ENCODE measurements at places on chromosomes 11 and 22.

GRCh38 chr11:73320763-73321603, 12.9 kb downstream of the ARHGEF17 start:
- DNase-seq = no peak

GRCh38 chr11:11732116-11732515, 109.7 kb upstream of the USP47 start:
- DNase-seq = no peak

DNA sequence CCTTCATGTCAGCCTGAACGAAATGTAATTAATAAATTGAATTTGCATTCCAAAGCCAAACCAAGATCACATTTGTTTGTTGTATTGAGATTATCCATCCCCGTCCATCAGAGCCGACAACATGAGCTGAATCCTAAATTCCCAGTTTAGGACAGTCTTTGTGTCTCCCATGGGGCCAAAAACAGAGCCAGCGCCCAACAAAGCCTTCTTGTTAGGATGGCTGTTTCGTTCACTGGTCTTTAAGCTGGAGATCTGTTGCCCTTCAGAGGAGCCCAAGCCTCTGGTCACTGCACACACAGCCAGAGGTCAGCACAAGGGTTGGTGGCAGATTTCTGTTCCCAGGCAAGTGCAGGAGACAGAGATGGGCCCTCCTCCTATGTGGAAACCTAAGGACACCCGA, 25.8 kb downstream of the DSCAML1 start:
- no peak for DNase-seq

- DNase-seq = no peak
Observed at GRCh38 chr11:65609665-65610064, 4.4 kb downstream of the MAP3K11 start.

DNA sequence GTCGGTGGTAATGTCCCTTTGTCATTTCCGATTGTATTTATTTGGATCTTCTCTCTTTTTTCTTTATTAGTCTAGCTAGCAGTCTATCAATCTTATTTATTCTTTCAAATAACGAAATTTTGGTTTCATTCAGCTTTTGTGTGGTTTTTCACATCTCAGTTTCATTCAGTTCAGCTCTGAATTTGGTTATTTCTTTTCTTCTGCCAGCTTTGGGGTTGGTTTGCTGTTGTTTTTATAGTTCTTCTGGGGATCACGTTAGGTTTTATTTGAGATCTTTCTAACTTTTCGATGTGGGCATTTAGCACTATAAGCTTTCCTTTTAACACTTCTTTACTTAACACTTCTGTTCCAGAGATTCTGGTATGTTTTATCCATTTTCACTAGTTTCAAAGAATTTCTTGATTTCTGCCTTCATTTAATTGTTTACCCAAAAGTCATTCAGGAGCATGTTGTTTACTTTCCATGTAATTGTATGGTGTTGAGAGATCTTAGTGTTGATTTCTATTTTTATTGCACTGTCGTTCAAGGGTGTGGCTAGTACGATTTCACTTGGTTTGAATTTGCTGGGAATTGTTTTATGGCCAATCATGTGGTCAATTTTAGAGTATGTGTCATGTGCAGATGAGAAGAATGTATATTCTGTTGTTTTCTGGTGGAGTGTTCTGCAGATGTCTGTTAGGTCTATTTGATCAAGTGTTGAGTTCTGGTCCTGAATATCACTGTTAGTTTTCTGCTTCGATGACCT, 7.7 kb upstream of the SCGB1D1 start:
- DNase-seq = no peak

DNA sequence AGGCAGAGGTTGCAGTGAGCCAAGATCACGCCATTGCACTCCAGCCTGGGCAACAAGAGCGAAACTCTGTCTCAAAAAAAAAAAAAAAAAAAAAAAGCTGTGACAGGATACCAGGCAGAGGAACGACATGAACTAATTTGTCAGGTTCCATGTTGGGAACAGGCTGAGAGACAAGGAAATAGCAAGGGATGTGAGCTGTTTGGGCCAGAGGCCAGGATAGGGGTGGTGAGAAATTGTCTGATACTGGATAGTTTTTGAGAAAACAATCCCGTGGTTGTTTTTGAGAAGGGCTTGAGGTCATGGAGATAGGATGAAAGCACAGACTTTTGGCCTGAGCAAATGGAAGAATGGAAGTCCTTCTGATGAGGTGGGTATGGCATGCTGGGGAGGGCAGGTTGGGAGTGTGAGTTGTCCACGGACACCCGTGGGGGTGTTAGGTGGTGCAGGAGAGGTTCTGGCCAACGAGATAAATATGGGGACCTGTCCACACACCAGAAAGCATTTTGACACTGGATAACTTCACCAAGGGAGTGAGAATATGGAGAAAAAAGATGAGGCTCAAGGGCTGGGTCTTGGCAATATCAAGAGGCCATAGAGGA, 13.7 kb downstream of the PIWIL3 start:
- no peak for DNase-seq

DNA sequence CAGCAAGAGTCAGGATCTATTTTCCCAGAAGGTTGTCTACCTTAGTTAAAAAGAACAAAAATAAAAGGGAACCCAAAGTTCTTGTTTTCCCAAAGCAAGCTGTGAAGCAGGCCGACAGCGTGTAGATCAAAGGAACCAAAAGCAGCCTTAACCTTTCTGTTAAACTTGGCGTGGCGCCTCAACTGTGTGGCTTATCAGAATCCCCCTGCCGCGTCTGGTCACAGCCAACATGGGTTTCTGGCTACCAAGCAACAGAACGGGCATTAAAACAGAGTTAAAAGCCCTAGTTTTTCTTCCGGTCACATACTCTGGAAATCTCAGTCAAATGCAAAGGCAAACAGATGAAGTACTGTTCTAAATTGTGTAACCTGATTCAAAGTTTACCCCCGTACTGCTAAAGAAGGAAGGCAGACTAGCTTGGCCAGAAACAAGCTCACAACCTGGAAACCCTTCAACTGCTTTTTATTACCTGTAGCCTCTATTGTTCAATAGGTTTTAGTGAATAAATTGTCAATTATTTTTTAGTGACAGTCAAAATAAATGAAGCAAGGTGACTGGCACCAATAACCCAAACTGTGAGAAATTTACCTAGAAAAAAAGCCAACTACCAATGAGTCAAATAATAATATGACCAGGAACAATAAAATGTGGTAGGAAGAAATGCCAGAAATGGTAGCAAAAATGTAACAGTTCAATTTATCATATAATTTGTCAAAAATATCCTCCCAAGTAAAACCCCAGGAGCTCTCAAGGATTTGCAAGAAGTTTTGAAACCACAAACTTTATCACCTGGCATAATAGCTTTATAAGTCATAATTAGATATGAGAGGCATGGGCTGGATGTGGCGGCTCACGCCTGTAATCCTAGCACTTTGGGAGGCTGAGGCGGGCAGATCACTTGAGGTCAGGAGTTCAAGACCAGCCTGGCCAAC, 21.4 kb downstream of the CHKA start:
- no peak for DNase-seq
